ENCODE measurements at places on chromosomes 4 and X.

DNA sequence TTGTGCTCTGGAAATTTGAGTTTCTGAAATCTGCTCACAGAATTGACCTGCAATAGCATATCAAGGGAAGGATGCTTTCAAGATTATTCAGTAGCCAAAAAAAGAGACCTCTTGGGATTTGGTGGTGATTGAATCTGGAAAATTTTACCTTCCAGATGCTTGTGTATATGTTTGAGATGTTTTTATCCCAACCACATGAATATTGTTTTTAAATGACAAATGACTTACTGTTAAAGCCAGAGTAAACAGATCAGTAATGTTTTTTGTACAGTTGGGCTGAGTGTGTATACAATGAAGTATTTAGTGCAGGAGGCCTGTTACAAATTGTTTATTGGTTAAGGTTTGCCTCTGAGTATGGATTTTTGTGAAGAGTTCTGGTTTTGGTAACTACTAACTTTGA is 126.5 kb downstream of the CBR4 start:
- DNase-seq, result no peak

DNA sequence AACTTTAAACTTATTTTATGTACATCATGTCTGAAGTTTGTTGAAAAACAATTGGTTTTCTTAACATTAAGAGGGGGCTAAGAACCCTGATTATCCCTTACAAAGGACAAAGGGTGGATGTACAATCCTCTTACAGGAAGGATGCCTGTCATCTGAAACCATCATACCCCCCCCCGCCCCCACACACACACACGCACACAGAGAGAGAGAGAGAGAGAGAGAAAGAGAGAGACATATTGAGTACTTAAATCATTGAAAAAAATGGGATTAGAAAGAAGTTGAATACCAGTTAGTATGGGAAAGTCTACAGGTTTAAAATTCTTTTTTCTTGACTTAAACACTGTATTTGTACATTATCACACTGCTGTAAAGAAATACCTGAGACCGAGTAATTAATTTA is 10.9 kb upstream of the PGM2 start:
- DNase-seq, result no peak

DNA sequence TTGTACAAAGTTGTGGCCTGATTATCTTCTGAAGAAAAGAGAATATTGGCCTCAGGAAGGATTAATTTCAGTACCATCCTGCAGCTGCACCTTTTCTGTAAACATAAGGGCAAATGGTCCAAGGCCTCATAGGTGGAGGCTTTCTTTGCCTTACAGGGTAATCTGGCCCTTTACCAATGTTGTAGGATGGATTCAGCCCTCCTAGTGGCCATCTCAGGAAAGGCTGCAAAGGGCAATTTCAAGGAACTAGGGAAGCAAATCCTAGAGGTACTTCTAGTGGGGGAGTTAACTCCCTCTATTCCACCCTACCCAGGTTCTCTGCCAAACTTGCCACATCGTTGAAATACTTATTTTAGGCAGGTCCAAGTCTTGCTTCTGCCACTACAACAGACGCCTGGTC is 57.6 kb downstream of the UGT2B11 start:
- no peak for DNase-seq

GRCh38 chrX:14409341-14409740 is 120.0 kb upstream of the GLRA2 start:
- DNase-seq, result no peak

GRCh38 chr4:3510481-3510880 is 21.7 kb downstream of the LRPAP1 start:
- DNase-seq, result no peak

DNA sequence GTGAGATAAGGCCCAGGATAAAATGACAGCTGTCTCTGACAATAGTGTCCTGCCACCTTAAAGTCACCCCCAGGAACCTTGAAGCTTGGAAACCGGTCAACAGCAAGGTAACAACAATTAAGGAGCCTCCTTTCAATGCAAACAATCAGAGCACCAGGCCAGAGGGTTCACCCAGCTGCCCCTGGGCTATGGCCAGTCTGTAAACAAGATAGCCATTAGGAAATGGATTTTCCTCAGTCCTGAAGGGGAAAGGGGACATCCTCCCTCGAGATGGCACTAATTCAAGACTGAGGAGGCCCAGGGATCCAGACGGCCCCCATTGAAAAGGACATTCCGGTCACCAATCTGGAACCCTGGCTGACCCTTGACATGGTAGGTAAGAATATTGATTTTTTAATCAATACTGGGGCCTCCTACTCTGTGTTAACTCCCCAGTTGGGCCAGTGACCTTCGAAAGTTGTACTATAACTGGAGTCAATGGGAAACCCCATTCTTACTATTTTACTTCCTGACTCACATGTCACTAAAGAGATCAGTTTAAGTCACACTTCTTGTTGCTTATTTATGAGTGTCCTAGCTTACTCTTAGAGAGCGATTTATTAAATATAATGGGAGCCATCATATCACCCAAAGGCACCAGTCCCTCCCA is 61.7 kb upstream of the CT45A1 start:
- no peak for DNase-seq

DNA sequence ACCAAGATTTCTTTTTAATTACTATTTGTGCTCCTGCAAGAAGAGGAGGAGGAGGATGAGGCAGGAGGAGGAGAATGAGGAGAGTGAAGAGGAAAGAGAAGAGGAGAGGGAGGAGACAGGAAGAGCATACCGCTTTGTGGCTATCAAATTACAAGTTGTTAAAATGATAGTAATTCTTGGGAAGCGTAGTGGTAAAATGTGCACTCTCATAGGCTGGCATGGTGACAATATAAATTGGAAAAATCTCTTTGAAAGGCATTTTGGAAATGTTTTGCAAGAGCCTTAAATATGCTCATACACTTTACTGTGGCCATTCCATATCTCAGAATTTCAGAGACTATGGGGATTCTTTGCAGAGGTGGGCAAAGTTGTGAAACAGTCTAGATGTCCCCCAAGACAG is 53.2 kb downstream of the MXRA5 start:
- no peak for DNase-seq

Measured in kidney glomerular epithelial cell (primary cell).